CD4-positive, CD25-positive, alpha-beta regulatory T cell (primary cell): ENCODE measurements at places on chromosomes 7 and 10.

DNA sequence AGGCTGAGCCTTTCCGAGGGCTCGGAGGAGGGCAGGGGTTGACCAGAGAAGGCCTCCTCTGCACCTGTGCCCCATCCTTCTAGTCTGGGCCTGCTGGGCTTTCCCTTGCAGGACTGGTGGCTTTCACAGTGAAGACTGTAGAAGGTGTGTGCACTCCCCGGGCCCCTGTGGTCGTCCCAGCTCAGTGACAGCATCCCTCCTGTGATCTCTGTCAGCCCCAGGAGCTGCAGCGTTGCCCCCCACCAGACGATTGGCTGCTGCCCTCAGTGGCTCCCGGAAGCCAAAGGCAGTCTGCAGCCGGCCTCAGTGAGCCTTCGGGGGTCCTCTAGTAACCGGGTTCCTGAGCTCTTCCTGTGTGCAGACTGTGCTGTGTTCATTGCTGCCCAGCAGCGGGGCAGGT lies 69.4 kb upstream of the EN2 start:
- no peak overlapping the region for H3K4me3 ChIP-seq
- H3K4me1 ChIP-seq, result no peaks in the 10 kb centered on the region
- no peaks in the 10 kb centered on the region for H3K36me3 ChIP-seq
- no peak for DNase-seq

DNA sequence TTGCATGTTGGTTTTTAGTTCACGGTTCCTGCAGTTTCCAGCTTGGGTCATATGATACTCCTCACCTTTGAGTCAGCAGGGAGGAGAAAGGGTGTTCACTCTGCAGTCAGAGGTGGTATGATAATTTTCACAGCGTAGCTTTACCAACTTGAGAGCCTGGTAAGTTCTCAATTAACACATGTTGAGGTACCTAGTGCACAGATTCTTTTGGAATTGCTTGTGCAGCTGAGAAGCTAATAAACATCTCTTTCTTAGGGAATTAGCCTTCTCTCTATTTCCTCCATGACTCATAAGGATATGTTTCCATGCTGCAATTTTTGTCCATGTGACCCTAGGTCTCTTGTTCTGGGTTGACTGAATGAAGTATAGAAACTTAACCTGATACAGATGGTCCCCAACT lies 166.6 kb downstream of the KIF20B start:
- H3K27me3 ChIP-seq, result peaks cover 22% of the 10 kb centered on the region
- H3K4me1 ChIP-seq, result no peaks in the 10 kb centered on the region
- no peak overlapping the region for H3K4me3 ChIP-seq
- H3K36me3 ChIP-seq, result no peaks in the 10 kb centered on the region

DNA sequence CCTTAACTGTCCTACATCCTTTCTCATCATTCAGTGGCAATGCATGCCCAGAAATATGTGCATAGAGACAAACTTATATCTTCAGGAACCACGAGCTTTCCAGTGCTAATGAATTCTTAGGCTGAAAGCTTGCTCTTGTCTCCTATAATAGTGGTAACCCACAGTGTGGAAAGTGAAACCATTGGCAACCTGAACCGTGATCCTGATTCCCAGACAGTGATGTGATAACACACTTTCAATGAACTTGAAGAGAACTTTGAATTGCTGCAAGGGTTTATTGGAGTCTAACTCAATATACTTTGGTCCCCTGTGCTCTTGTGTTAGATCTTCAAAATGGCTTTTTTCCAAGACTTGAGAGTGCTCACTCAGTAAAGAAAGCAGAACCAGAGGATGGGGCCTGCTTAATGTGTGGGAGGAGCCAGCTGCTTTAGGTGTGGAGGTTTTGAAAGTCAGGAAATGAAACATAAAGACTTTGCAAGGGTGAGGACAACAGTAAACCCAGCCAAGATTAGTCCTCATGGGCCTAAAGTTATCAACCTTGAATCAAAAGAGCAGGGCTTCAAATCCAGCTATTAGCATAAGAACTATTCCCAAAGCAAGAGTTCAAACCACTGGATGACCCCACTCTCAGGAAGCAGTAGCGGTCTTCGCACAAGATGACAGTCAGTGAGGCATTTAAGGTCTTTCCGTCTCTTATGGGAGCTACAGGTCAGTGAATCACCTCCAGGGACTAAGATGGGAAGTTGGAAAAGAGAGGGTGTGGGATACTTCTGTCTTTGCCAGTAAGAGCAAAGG lies 332.4 kb upstream of the NRP1 start:
- H3K27ac ChIP-seq, result no peak overlapping the region
- H3K4me3 ChIP-seq, result no peak overlapping the region
- no peaks in the 10 kb centered on the region for H3K4me1 ChIP-seq
- no peaks in the 10 kb centered on the region for H3K36me3 ChIP-seq
- no peaks in the 10 kb centered on the region for H3K27me3 ChIP-seq

DNA sequence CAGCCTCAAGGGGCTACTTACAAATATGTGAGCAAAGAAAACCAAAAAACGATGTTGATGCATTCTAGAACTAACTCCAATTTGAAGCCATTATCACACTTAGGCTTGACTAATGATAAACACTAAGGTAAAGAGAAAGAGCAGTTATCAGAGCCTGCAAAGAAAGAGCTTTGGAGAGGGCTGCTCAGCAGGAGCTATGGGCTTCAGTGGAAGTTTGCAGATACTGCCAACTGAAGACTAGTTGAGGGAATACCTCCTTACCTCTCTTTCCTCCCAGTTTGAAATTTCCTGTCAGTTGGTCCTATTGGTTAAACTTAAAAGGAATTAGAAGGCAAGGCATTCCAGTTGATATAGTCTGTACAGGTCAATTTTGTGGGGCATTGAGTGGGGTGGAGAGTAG lies 498.1 kb upstream of the POT1 start:
- H3K4me1 ChIP-seq, result no peaks in the 10 kb centered on the region
- no peaks in the 10 kb centered on the region for H3K36me3 ChIP-seq
- no peak overlapping the region for H3K4me3 ChIP-seq
- no peak overlapping the region for H3K27ac ChIP-seq
- DNase-seq, result no peak

DNA sequence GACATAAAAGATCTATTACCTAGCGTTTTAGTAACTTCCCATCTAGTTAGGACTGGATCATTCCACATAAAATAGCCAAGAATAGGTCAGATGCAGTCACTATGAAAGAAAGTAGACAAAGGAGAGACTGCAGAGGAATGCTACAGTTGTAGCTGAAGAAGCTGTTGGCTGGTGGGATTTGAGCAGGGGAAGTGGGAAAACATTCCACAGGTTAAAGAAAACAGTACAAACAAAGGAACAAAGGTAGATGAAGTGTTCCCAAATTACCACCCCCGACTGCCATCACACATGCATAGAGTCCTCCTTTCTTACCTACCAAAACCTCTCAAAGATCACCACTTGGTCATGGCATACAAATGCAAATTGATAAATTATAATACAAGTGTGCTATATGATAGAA lies 41.8 kb downstream of the DLD start:
- no peak overlapping the region for H3K4me3 ChIP-seq
- H3K27ac ChIP-seq, result no peak overlapping the region
- no peak for DNase-seq
- H3K4me1 ChIP-seq, result no peaks in the 10 kb centered on the region
- H3K27me3 ChIP-seq, result no peaks in the 10 kb centered on the region

DNA sequence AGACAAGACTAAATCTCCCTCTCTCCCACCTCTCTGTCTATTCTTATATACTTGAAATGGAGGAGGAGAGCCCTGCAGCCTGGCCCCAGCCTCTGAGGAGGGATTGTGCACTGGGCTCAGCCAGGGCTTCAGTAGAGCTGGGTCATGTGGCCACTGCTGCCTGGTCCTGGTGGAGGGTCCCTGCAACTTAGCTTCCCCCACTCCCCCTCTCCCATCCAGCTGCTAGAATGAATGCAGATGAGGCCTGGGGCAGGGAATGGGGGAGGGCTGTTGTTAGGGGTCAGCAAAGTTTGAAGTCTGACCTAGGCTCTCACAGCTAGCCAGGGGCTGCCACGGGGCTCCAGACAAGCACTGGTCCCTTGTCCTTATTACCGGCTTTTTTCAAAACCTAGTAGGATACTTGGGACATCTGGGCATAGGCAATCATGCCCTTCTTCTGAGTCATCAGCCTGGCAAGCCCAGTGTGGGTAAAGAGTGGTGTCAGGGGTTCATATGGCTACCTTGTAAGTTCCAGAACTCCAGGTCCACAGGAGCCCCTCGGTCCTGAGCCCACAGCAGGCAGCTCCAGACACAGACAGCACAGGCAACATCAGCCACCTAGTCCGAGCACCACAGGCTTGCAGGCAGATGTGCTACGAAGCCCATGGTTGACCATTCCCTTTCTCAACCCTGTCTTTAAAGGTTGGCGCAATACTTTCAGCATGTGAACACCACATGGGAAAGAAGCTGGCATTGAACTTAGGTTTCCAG lies 12.8 kb upstream of the CXCL12 start:
- no peaks in the 10 kb centered on the region for H3K36me3 ChIP-seq
- H3K27me3 ChIP-seq, result no peaks in the 10 kb centered on the region
- H3K4me3 ChIP-seq, result no peak overlapping the region
- DNase-seq, result no peak

- no peak overlapping the region for H3K4me3 ChIP-seq
- DNase-seq, result no peak
- no peaks in the 10 kb centered on the region for H3K36me3 ChIP-seq
Measured at GRCh38 chr7:143015926-143016490, 10.9 kb downstream of the OR9A2 start.

GRCh38 chr10:24469993-24470392 lies 253.7 kb downstream of the ARHGAP21 start:
- no peaks in the 10 kb centered on the region for H3K4me1 ChIP-seq
- no peak overlapping the region for H3K27ac ChIP-seq
- H3K4me3 ChIP-seq, result no peak overlapping the region
- no peak for DNase-seq

- H3K36me3 ChIP-seq, result no peaks in the 10 kb centered on the region
- H3K4me1 ChIP-seq, result no peaks in the 10 kb centered on the region
- no peak for DNase-seq
- H3K4me3 ChIP-seq, result no peak overlapping the region
- no peak overlapping the region for H3K27ac ChIP-seq
- H3K27me3 ChIP-seq, result no peaks in the 10 kb centered on the region
Measured at GRCh38 chr7:146670532-146670931, 553.9 kb downstream of the CNTNAP2 start.

DNA sequence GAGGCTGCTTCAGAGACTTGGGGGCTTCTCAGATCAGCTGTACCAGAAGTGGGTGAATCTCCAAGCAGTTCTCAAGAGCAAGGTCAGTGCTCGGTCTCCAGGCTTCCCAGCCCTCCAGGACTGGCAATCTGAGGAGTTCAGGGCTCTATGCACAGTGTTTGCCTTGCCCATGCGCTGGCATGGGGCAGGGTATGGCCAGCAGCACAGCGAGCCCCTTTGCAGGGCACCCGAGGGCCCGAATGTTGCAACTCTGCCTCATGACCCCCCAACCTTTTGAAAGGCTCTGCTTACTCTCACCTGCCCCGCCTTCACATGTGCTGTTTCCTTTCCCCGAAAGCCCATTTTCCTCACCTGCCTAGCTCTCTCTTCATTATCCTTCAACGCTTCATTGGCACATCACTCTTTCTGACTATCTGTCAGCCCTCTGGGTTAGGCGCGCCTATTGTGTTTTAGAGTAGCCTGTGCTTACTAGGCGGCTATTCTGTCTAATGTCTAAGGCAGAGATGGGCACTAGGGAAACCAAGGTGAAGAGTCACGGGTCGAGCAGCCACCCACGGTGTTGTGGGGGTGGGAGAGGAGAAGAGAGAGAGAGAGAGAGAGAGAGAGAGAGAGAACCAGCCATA lies 83.6 kb downstream of the WDFY4 start:
- no peak overlapping the region for H3K4me3 ChIP-seq
- H3K4me1 ChIP-seq, result no peaks in the 10 kb centered on the region
- H3K36me3 ChIP-seq, result no peaks in the 10 kb centered on the region
- no peak overlapping the region for H3K27ac ChIP-seq

DNA sequence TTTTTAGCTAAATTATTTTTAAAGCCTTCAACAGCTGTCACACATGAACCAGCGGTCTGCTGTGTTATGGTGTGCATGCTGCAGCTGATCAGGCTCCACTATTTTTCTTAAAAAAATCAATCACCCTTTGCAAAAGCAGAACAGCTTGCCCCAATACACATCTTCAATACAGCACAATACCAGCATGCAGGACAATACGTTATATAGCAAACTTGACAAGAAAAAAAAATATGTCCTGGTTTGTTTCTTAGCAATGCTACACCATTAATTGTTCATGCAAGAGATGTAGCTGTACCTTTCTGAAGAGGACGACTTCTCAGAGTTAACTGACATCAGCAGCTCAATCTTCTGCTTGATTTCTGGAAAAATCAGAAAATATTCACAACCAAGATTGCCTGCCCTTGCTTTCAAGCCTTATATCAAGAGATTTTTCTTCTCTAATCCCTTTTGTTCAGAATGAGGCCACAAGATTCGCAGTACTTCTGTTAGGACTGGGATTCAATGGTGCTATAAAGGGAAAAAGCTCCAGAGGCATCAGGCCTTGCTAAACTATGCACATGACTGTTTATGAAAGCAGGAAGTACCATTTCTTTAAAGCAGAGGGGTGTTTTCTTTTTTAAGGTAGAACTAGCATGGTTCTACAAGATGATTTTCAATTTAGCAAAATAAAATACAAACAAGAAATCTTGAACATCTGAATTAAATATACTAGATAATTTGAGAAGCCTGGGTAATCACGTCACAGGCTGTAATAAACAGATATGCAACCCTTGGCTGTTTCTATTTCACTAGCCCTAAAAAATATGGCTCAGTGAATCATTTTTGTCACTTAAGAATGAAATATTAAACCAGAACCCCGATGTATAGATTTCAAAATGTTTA lies 120.0 kb downstream of the SRPK2 start:
- peak overlapping the region; percentile 97 for H3K4me3 ChIP-seq
- peak; percentile 70 for DNase-seq
- H3K36me3 ChIP-seq, result no peaks in the 10 kb centered on the region
- no peaks in the 10 kb centered on the region for H3K27me3 ChIP-seq

GRCh38 chr7:117975476-117975875 lies 102.2 kb upstream of the CTTNBP2 start:
- H3K36me3 ChIP-seq, result no peaks in the 10 kb centered on the region
- H3K4me1 ChIP-seq, result no peaks in the 10 kb centered on the region
- no peak overlapping the region for H3K4me3 ChIP-seq
- H3K27ac ChIP-seq, result no peak overlapping the region
- no peaks in the 10 kb centered on the region for H3K27me3 ChIP-seq

GRCh38 chr10:109993551-109994330 lies 14.0 kb upstream of the ADD3 start:
- H3K27ac ChIP-seq, result no peak overlapping the region
- no peak overlapping the region for H3K4me3 ChIP-seq
- no peaks in the 10 kb centered on the region for H3K36me3 ChIP-seq

DNA sequence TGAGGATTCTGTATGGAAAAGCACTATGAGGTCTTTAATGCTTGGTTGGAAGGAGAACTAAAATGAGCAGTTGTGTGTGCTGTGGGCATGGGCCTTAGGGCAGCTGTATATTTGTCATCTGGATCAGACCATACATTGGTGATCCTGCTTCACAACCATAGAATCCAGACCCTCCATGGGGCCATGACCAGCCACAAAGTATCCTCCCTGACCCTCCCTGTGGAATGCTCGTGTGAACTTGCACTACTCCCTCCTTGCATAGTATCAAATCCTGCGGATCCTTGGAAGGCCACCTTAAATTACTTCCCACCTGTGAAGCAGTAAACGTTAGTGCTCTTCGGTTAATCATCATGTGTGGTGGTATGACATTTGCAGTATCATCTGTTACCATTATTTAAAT lies 67.1 kb downstream of the BMPR1A start:
- H3K27ac ChIP-seq, result no peak overlapping the region
- H3K4me3 ChIP-seq, result no peak overlapping the region
- no peak for DNase-seq
- H3K4me1 ChIP-seq, result no peaks in the 10 kb centered on the region
- no peaks in the 10 kb centered on the region for H3K27me3 ChIP-seq
- H3K36me3 ChIP-seq, result no peaks in the 10 kb centered on the region
